ENCODE measurements at places on chromosomes 6 and 20.

- no peak for DNase-seq
Observed at GRCh38 chr6:54598787-54599313, 247.7 kb upstream of the FAM83B start.

DNA sequence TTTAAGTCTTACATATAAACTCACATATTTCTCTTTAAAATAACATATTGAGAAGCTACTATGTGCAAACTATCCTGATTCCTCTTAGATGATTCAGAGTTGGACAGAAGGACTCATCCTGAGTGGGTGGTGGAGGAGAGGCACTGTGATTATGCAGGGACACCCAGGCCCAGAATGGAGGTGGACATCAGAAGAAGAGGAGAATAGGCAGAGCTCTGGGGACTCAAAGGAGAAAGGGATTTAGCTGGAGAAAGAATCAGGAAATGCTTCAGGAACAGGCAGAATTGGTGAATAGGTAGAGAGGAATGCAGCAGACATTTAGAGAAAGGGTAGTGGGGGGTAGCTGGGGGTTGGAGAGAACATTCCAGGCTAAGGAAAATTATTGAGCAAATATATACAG lies 17.4 kb downstream of the RCAN2 start:
- no peak for DNase-seq

- DNase-seq, result no peak
Observed at GRCh38 chr20:43404878-43405277, 52.8 kb upstream of the SRSF6 start.

GRCh38 chr20:2524709-2525506 lies 11.5 kb upstream of the TMC2 start:
- DNase-seq, result no peak

GRCh38 chr6:136466777-136467176 lies 83.4 kb downstream of the MAP7 start:
- DNase-seq, result no peak

DNA sequence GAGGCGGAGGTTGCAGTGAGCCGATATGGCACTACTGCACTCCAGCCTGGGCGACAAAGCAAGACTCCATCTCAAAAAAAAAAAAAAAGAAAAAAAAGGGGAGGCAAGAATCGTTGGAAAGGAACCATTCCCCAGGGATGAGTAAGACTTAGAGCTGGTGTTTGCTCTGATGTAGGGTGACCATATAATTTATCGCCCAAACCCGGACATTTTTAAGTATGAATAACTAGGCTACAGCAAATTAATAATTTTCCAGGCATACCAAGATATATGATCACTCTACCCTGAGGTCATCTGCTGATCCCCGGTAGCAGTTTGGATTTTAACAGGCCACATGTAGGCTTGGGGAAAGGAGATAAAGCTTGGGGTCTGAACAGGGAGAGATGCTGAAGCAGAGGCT lies 260.9 kb downstream of the BTBD9 start:
- DNase-seq, result no peak

- no peak for DNase-seq
Observed at GRCh38 chr6:123515715-123516114, 121.0 kb downstream of the TRDN start.

DNA sequence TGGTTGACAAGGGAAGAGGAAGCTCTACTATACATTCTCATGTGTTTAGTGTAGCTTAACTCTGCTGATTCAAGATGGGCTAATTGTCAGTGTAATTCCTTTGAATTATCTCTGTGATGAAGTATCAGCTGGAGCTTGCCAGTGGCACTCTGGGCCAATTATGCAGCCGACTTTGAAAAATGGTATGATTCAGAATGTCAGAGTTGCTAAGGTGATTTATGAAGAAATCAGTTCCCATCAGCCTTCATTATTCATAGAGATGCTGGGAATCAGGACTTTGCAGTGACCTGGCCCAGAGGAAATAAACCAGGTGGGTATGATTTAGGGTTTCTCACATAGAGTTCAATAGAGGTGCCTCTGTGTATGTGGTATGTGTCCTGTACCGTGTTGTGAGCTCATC lies 33.4 kb downstream of the KCNS1 start:
- DNase-seq, result no peak
